ENCODE measurements at places on chromosomes 7 and 10. TPM values are rescaled to one million over a fixed set of nuclear protein-coding genes. Genes with fewer than 3 reads are reported as not detected.

DLX6 gene
- not detected for total RNA-seq

C7orf33 gene
- total RNA-seq = not detected

PODXL gene
- total RNA-seq = 55.4 TPM

MNX1 gene
- 5.3 TPM for total RNA-seq

GPR22 gene
- not detected for total RNA-seq

PRXL2A gene
- total RNA-seq = 40.7 TPM

UPK3B gene
- total RNA-seq = 17.4 TPM

FAM241B gene
- 20.1 TPM for total RNA-seq

CYP2C19 gene
- 0.02 TPM for total RNA-seq

AKR1E2 gene
- 8.1 TPM for total RNA-seq

PRSS37 gene
- not detected for total RNA-seq

VSTM4 gene
- 0.50 TPM for total RNA-seq

Measured in A549 treated with CpdA at 1 μM for 4 hours (cell line).